Femur (tissue), 1 donor: ENCODE measurements at places on chromosomes 3 and 15.

- no peak for DNase-seq
These were observed 8.6 kb downstream of the KLHL25 start for GRCh38 chr15:85785887-85786780.

GRCh38 chr3:183896610-183897009 is 11.9 kb upstream of the PARL start:
- DNase-seq: no peak

- DNase-seq: no peak
These were observed 144.8 kb downstream of the GABRB3 start for GRCh38 chr15:26628071-26628470.

DNA sequence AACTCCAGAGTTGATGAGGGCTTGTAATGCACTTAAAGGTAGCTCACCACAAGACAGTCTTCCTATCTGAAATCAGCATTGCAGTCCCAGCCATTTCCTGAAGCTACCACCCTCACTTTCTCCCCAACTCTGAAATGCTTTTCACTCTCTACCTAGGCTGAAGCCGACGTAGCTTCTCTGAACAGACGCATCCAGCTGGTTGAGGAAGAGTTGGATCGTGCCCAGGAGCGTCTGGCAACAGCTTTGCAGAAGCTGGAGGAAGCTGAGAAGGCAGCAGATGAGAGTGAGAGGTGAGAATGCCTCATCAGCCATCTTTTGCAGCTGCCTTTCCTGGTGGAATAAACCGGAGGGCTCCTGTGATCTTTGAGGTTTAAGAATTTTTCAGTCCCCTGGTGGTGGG is 14.3 kb downstream of the TPM1 start:
- DNase-seq: no peak

- DNase-seq: no peak
These were observed 13.1 kb downstream of the COL8A1 start for GRCh38 chr3:99651531-99651930.

DNA sequence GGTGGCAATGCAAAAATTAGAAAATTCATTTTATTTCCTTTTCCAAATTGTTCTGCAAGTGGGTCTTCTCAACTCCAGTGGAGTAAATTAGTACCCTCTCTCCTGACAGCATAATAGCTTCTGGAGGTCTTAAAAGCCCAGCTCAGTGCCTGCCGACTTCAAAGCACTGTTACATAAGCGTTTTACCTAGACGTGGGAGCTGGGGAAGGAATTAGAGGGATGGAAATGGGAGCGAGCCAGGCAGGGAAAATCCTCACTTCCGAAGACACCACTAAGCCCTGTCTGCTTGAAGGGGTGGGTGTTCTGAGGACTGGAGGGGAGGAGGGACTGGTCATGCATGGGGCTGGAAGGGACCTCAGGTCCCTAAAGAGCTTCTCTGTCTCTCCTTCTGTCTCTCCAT is 77.2 kb upstream of the SLC6A1 start:
- no peak for DNase-seq

DNA sequence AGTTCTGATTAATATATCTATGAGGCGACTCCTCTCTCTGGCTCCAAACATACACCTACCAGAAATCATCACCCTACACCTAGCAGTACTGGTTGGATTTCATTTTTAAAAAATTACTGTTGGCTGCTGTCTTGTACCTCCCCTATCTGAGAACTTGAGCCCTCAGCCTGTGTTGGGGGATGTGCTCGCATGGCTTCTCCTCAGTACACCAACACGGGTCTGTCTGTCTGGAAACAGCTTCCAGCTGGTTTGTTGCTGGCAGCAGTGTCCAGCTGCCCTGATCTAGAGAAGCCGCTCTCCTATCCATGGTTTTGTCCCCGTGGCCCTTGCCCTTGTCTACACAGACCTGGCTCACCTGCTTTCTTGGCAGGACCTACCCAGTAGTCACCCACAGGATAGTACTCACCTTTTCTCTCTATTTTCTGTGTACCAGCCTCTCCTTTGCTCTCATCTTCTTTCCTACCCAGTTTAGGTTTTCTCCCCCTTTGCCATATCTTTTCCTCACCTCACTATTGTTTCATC is 43.2 kb upstream of the NEDD4 start:
- no peak for DNase-seq

DNA sequence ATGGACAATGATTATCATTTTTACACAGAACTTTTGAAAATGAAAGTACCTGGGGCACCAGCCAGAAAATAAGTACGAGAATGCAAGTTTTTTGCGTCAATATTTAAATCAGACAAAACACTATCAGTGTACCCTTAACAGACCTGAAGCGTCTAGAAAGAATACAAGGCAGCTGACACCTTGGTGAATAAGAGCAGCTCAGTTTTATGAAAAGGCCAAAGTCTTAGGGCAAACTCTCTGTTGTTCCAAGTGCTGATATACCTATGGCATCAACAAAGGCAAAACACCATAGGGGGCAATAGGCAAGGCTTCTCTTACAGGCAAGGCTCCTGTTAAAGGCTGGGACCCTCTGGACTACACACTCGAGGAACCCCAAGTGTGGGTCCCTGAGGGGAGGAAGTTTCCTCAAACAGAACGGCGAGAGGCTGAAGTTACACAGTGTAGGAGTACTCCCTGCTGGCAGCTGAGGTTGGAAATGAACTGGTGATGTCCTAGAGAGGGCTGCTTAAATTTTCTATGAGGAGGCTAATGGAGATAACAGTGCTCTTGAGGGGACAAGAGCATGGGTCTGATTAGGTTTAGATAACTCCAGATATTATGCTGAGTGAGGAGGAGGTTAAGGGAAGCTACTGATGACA is 291.0 kb downstream of the TIGIT start:
- no peak for DNase-seq

DNA sequence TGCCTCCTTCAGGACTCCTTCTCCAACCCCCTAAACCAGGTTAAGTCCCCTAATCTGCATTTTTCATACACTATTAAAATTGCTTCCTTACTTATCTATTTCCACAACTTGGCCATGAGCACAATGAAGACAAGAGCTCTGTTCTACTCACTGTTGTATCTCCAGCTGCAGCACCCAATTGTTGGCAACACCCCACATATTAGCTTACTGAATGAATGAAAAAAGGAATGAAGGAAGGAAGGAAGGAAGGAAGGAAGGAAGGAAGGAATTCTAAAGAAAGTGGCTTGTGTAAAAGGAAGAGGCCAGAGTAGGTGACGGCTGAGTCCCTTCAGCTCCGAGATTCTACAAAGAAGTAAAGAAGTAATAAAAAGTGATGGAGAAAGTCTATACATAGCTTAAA is 444.7 kb downstream of the ERC2 start:
- DNase-seq: no peak

DNA sequence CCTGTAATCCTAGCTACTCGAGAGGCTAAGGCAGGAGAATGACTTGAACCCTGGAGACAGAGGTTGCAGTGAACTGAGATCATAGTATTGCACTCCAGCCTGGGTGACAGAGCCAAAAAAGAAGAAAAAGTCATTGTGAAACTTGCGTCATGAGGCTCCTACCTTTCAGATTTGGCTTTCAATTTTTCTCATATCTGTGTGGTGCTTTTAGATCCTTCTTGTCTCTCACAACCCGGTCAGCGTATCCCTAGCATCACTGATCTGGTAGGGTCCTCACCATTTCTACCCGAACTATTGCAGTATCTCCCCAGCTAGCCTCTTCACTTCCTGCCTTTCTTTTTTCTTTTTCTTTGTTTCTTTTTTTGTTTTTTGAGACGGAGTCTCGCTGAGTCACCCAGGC is 21.6 kb upstream of the GCNT3 start:
- no peak for DNase-seq
